ENCODE measurements at places on chromosomes 2 and 18.

- DNase-seq = peak; percentile 89
These were observed 51.7 kb upstream of the ATP5MC3 start for GRCh38 chr2:175233135-175233719.

DNA sequence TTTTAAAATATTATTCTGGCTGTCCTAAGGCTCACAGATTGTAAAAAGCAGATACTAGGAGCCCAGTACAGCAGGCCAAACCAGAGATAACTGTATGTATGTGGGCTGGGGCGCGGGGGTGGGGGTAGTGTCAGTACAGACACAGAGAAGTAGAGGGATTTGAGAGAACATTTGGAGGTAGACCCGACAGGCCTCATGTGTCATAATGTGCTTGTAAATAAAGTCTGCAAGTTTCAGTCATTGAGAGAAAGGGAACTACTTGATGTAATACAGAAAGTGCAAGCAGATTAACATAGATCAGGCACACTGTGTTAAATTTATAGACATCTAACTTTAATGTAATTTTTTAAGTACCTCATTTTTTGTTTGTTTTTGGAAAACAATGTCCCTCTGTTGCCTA lies 7.4 kb upstream of the POLI start:
- DNase-seq = no peak

DNA sequence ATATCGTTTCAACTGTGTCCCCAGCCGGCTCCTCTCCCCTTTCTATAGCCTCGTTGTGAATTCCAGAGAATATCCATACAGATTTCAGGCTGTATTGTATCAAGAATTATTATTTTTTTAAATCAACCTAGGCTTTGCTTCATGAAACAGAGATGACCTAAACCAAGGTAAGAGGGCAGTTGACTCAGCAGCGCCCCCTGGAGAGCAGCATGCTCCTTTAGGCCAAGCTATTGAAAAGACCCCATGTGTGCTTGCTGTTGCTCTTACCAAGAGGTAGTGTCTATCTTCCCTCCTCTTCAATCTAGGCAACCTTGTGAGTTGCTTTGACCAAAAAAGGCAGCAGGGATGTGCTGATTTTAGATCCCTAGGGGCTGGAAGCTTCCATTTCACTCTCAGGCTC lies 426.7 kb upstream of the SMIM21 start:
- no peak for DNase-seq

GRCh38 chr2:80417737-80418136 lies 113.2 kb upstream of the LRRTM1 start:
- no peak for DNase-seq

- peak; percentile 50 for DNase-seq
These were observed 298.4 kb upstream of the ZNF521 start for GRCh38 chr18:25650201-25650941.

DNA sequence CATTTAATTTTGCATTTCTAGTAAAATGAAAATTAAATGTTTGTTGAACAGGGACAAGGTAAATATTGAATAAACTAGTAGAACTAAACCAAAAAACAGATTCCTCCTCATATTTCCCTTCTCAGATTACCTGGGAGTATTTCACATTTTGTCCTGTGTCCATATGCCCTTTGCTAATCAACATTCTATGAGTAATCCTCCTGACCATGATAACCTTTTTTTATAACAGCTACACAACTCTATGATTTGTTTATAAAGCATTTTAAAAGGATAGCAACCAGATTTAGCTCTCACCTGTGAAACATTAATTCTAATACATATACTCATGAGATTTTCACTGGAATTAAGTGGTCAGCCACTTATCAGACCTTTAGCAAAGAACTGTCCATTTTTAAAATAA lies 7.1 kb upstream of the DSG2 start:
- DNase-seq = no peak

GRCh38 chr2:21251216-21251980 lies 127.6 kb downstream of the TDRD15 start:
- no peak for DNase-seq

DNA sequence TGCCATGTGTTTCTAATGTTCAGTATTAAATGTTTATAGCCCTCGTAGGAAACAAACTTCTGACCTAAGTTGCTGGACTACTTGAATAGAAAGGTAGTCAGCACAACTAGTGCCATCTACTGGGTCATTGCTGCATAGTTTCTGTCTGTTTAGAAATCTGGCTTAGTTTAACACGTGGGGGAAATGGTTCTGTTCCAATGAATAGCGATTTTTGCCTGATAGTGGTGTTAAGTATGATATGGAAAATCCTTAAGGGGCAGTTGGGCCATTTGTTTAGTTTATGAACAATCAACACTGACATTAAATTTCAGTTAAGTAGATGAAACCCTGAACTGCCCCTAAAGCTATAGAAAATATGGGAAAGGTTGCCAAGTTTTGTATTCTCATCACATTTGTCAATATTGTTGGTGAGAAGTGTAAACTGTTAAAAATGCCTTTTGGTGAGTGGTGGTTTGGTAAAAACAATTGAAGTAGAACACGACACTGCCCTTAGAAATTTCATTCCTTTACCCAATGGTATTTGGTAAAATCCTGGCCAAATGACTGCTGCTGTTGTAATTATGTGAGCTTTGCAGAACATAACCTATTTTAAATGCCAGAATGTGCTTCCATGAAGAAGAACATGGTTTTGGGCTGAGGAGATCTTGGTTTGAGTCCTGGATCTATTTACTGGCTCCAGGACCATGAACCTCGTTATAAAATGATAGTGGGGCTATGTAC lies 13.2 kb downstream of the NABP1 start:
- DNase-seq = peak; percentile 71

DNA sequence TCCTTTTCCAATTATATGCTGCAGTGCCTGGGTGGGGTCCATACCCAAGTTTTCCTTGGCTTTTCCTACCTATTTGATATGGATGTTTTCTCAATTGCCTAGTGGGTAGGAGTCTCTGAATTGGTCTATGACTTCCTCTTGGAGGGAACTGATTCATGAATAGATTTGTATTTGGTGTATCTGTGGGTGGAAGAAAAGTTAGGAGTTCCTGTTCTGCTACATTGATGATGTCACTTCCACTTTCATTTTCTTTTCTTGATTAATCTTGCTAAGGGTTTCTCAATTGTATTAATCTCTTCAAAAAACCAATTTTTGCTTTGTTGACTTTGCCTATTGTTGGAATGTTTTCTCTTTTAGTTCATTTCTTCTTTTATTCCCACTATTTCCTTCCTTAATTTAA lies 37.4 kb upstream of the SLC9A2 start:
- no peak for DNase-seq

- no peak for DNase-seq
These were observed 4.5 kb upstream of the IL18RAP start for GRCh38 chr2:102418421-102418961.

- DNase-seq = no peak
These were observed 44.4 kb downstream of the LCT start for GRCh38 chr2:135792401-135793150.

DNA sequence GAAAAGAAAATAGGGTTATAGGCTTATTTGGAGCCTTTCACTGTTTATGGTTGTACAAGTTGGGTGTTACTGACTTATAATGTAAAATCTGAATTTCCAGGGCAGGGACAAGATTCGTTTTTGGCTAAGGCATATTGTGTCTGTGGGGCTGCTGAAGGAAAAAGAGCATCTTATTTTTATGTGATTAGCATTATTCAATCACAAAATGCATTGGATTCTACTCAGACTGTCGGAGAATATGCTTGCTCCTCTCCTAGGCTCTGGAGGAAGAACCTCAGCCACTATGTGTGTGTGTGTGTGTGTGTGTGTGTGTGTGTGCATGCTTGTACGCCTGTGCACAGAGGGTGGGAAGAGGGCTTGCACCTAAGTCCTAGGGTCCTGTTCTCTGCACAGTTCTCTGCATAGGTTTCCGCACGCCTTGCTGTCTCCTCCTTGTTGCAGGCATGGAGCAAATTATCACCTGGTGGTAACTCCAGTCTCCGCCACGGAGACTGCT lies 44.3 kb downstream of the AGAP1 start:
- no peak for DNase-seq

GRCh38 chr2:101613056-101613704 lies 84.3 kb upstream of the MAP4K4 start:
- no peak for DNase-seq

DNA sequence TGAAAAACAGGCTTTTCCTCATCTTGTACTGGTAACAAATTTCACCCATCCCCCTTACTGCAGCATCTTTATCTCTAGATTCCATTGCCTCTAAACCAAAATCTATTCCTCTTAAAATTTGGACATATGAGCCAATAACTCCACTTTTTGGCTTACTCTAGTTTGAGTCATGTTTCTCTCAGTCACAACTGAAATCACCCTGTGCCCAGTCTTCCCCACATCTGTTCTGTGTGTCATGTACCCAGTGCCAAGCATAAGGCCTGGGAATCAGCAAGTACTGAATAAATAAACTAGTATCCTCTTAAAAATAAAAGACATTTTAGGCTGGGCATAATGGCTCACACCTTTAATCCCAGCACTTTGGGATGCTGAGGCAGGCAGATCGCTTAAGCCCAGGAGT lies 20.8 kb upstream of the CHN1 start:
- no peak for DNase-seq

DNA sequence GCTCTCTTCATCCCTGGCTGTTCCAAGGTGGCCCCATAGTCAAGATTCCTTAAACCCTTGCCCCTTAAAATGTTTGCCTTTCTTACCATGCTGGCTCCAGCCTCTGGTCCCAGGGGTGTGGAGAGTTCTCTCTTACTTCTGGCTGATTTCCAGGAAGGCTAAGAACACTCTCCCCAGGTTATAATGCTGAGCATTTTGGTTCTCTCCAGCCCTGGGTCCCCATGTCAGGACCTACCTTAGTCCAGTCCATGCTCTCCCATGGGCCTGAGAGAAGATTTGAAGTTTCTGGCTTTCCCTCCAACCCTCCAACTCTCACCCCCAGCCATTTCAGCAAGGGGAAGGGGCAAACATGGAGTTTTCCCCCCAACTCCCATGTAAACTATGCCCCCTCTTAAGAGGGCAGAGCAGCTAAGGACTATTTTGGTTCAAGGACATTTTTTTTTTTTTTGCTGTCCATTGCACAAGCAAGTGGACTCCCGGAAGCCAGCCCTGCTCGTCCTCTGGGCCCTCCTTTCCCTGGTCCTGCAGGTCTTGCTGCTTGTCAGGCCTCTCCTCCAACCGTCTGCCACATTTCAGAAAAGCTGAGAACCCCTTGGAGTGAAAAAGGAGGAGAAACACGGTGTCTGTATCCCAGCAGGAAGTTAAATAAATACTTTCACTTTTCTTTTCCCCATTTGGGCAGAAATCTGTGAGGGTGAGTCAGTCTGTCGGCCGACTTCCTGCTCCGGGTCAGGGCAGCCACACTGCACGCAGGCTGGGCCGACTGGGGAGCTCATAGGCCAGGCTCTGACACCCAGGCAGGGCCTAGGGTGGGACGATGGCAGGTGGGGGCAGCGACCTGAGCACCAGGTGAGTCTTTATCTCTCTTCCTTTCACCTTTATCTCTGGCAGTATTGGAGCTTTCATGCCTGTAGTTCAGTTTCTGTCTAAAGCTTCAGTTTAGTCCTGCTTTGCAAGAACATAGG lies at the start of gene SP140L:
Gene SP140L (plus strand): TSS at position 741 of the 965 bp plus-strand sequence. CDS start 77 bp downstream, at position 818.
- DNase-seq = peak; percentile 80

DNA sequence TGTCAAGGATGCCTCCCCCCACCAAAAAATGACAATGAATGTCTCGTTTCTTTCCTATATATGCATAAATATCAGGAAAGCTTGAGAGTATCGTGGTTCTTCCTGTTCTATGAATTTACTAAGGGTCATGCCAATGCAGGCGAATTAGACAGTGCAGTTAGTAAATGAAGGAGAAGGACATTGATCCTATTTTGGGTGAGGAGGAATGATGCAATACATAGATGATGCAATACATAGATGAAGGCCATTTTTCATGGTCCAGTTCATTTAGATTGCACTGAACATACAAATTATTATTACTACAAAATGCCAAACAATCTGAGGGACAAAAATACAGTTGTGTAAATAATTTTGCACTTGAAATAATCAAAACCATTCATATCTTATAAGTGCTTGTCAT lies 1265.0 kb downstream of the LRP1B start:
- DNase-seq = no peak

GRCh38 chr2:182917924-182918323 lies 51.5 kb upstream of the FRZB start:
- DNase-seq = no peak

GRCh38 chr2:18077704-18078103 lies 199.2 kb downstream of the KCNS3 start:
- DNase-seq = no peak

GRCh38 chr2:112121682-112122254 lies 16.4 kb upstream of the FBLN7 start:
- peak; percentile 49 for DNase-seq

DNA sequence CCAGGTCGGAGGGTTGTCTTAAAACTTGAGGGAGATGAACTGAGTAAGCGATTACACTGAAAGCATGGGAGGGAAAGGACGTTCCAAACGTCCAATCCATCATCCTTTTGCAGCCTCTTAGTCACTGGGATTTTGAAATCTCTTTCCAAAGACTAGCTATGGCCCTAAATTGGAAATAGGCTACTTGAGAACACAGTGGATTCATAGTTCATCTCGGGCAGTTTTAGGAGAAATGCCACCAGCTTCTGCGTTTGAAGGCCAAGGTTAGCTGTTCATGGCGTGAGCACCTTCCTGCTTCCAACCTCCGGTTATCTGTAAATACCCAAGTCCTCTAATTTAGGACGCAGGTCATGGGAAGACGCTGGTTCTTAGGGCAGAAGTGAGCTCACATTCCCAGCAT lies 821 bp upstream of the EML6 start:
- DNase-seq = no peak

GRCh38 chr2:221844212-221845020 lies 272.3 kb upstream of the EPHA4 start:
- DNase-seq = no peak

DNA sequence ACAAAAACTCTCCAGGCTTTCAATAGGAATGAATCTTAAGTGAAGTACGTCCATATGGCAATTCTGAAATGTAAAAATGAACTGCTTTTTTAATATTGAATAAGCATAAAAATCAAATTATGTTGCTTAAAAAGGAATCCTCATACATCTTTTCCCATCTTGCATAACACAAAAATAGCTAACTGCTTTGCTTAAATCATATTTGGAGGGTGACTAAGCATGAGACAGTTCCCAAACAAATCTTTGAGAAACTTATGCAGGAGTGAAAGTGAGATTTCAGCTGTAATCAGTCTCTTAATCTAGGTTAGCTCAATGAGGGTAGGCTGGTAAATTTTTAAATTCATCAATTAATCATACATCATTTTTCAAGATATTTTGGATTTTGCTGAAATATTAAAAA lies 111.5 kb downstream of the MBD5 start:
- DNase-seq = no peak

DNA sequence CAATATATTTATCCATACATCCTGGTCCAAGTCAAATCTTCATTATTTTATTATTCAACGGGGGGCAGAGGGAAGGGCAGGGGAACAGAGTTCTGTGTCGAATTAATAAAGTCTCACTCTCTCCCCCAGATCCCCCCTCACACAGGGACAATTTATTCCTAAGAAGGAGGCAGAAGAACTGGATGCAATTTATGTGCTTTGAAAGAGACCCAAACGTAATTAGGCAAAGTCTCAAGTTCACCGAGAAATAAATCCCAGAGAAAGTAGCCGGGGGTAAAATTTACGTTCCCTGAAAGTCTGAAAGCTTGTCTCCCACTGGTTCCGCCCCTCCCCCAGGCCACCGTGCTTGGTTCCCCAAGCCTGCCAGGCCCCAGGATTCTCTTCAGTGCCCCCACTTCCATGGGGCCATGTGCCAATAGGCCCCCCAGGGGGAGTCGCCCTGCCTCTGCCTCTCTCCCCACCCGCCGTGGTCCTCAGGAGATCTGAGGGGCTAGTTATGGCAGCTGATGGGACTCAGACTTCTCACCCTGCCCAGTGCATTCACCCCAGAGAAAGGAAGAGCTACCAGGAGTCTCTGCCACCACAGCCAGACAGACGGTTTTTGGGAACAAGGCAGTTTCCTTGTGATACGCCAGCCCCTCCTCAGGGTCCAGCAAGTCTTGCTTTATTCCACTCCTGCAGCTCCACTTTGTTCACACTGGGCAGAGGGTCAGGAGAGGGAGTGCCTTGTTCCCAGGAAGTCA lies 215.5 kb downstream of the CYP26B1 start:
- no peak for DNase-seq
